Activated T-cell treated with anti-CD3 and anti-CD28 coated beads, Interleukin-2, amount 50 U/mL, for 72 hours (primary cell): ENCODE measurements at places on chromosomes 12 and 14. TPM values are rescaled to one million over a fixed set of nuclear protein-coding genes. Genes with fewer than 3 reads are reported as not detected.

KCNMB4 gene
- 2.2 TPM for total RNA-seq

CIDEB gene
- 12.9 TPM for total RNA-seq

GSC gene
- 0.19 TPM for total RNA-seq

SLC6A13 gene
- total RNA-seq = 2.6 TPM

USP5 gene
- total RNA-seq = 98.0 TPM

ACRBP gene
- 6.1 TPM for total RNA-seq

PRIMA1 gene
- total RNA-seq = not detected

POTEM gene
- not detected for total RNA-seq

GDF3 gene
- total RNA-seq = not detected

NTF3 gene
- not detected for total RNA-seq

PLA2G1B gene
- total RNA-seq = not detected

WNT5B gene
- total RNA-seq = 0.51 TPM
